ENCODE measurements at places on chromosomes 7 and 10.

GRCh38 chr7:55969391-55969790 is 5.0 kb downstream of the NIPSNAP2 start:
- no peak for DNase-seq

DNA sequence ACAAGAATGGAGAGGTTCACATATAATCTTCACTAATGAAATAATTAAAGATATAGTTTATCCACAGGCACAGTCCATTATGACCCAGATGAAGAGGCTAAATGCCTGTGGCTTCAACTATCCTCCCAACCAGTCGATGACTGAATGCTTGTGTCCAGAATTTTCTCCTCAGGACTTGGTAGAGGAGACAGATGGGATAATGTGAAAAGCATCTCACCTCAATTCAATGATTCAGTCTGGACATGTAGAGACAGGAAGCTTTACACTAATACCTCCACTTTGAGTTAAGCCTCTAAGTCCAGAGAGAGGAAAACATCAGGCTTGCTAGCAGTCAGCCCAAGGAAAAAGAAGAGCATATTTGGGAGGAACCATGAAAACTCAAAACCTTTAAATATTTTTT is 59.1 kb upstream of the COL1A2 start:
- DNase-seq, result no peak

- no peak for DNase-seq
Measured at GRCh38 chr7:41730161-41730560, 27.3 kb upstream of the INHBA start.

- no peak for DNase-seq
Measured at GRCh38 chr7:128939861-128940410, 2.2 kb downstream of the IRF5 start.

- DNase-seq, result no peak
Measured at GRCh38 chr7:127838816-127839415, 186.9 kb downstream of the SND1 start.
